ENCODE measurements at places on chromosomes 1 and 21.

DNA sequence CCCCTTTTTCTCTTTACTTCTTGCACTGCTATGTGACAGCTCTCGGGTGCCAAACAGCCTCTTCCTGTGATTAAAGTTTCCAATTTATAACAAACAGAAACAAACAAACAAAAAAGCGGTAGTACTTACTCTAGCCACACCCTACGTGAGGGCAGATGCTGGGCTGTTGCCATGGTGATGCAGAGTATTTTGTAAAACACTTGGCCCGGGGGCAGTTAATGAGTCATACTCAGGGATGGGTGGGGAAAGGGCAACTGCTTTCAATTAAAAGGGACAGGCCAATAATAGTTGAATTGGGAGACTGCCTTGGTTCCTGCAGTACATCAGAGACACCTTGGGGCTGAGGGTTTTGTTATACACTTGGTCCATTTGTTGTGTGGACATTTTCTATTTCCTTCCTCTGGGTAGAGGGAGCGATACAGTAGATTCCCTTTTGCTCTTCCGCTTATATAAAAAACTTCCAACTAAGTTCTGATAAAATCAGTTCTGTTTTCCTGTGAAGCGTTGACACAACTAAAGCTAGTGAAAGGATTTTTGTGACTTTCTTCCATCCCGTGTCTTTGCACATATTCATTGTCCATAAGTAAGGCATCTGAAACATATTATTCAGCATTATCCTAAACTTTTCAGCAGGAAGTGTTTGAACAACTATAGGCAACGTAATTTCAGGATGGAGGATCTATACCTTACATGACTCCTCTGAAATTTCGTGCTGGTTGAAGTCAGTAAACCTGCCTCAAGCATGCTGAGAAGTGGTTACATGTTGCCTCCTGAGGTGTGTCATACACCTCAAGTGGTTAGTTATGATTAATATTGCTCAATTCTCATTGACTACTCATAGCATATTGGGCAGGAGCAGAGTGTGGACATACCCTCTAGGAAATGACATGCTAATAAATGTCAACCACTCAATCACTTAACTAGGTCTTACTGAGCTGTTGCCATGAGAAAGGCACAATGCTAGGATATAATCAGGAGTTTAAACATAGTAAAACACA is 36.7 kb upstream of the THEM4 start:
- peak; percentile 55 for DNase-seq

GRCh38 chr1:55154616-55155015 is 60.5 kb downstream of the USP24 start:
- DNase-seq, result no peak

DNA sequence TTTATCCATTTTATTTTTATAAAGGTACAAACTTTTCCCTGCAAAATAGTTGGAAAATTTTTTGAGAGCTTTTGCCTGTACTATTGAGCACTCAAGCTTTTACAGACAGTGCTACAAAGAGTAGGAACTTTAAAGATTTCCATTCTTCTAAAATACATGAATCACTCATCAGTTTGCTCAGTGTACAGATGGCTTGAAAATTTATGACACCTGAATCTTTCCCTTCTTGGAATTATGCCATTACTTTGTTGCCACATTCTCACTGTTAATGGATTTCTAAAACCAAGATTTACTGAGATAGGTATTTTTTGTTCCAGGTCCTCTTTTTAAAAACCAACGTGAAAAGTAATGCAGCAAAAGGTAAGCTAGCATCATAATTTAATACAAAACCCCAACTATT is 76.0 kb downstream of the GPATCH2 start:
- DNase-seq, result no peak

DNA sequence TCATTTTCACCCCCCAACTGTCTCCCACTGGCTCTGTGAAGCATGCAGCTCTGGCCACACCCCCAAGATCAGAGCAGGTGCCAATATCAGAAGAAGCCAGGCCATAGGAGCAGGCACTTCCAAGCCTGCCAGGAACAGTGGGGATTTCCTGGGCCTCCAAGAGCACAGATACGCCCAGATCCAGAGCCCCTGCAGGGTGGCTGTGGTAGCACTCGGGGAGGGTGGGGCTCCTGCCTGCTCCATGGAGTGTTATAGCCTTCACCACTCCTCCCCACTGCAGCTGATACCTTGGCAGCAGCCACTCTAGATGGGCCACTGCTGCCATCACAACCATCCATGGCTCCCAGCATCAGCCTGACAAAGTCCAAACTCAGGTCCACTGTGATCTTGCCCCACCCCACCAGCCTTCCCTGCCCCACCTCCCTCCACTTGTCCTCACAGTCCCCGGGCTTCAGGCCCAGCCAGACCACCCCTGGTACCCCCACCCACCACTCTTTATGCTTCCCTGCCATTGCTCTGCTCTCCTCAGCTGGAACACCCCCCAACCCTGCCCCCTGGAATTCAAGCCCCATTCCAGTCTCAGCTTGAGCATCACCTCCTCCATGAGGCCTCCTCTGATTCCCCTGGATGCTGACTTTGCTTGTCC is 448.3 kb downstream of the MATN1 start:
- no peak for DNase-seq

GRCh38 chr1:156505679-156506298 is 5.2 kb upstream of the MEF2D start:
- DNase-seq, result no peak

DNA sequence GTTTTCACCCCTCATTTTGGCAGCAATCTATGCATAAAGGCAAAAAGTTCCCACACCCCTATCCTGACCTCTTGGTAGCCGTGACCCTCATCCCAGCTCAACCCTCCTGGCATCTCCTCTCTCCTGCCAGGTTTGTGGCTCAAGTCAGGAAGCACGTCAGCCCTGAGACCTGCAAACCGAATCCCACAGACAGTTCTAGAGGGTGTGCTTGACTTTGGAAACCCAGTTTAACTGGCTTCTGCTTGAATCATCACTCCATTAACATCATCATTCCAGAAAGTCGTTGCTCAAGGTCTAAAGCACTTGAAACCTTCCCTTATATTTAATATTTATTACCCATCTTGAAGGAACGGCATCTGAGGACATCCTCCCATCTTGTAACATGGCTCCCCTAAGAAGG is 133.4 kb upstream of the ERG start:
- no peak for DNase-seq

DNA sequence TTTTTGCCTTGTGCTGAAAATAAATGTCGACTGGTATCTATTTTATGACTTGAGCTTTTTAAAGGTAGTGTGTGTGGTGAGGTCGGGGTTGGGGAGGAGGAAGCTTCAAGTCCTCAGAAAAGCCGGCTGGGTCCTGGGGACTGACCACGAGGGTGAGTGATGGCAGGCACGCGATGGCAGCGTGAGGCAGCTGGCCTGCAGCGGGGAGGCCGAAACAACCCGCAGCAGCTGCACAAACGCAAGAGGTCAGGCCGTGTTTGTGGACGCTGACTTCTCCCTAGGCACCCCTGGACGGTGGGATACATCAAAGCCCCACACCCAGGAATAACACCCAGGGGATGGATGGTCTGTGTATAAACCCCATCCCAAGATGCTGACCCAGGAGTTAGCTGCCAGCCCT is 51.4 kb downstream of the ZBTB18 start:
- no peak for DNase-seq

DNA sequence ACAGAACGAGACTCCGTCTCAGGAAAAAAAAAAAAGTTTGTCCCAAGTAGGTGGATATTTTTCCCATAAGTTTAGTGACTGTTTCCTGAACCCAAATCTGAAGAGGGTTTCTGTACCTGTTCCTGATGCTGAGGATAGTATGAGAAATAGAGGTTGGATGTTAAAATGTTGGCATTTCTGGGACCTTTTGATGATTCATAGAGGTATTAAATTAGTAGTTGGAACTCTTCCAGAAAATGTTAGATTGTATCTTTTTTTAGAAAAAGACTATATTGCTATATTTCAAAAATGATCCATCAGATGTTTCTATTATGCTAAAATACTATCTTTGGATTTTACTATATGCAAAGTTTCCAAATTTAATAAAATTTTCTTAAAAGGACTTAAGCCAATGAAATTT is 2.9 kb upstream of the CENPL start:
- no peak for DNase-seq

GRCh38 chr1:209659909-209660308 is 7.7 kb upstream of the LAMB3 start:
- DNase-seq, result no peak

GRCh38 chr1:47935856-47936255 is 61.3 kb downstream of the TRABD2B start:
- DNase-seq, result no peak

DNA sequence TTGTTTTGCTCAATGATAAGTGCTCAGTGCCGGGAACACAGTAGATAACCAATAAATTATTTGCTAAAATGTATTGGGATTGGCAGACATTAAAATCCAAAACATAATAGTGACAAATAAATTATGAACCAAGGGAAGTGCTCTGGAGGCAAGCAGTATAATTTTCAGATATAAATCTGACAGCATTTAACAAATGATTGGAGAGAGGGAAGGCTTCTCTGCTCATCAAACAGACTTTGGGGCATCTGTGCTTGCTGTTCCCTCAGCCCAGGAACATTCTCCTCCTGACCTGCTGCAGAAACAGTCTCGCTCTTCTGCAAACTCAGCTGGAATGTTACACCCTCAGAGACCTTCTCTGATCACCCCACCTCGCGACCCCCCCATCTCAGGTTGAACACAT is 2.2 kb downstream of the CD46 start:
- no peak for DNase-seq

DNA sequence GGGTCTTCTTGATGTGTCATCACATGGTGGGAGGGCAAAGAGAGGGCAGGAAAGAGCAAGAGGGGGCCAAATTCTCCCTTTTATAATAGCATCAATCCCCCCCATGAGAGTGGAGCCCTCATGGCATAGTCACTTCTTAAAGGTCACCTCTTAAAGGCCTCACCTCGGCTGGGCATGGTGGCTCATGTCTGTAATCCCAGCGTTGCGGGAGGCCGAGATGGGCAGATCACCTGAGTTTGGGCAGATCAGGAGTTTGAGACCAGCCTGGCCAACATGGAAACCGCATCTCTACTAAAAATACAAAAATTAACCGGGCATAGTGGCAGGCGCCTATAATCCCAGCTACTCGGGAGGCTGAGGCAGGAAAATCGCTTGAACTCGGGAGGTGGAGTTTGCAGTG is 170.1 kb downstream of the PGBD5 start:
- no peak for DNase-seq

DNA sequence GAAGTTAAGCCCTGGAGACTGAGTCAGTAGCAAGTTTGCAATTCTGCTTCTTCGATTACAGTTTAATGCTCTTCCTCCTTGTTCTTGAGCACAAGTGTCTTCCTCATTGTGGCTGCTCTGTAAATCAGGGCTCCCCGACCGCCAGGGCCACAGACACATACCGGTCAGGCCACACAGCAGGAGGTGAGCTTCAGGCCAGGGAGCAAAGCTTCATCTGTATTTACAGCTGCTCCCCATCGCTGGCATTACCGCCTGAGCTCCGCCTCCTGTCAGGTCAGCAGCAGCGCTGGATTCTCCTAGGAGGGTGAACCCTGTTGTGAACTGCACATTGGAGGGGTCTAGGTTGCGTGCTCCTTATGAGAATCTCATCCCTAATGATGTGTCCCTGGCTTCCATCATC is 1.7 kb upstream of the TRAPPC10 start:
- no peak for DNase-seq

- no peak for DNase-seq
Observed at GRCh38 chr1:41358131-41359021, 2.9 kb upstream of the FOXO6 start.

GRCh38 chr1:48936436-48936835 is 159.7 kb upstream of the BEND5 start:
- no peak for DNase-seq

GRCh38 chr1:145692785-145693443 is 14.3 kb downstream of the PDZK1 start:
- no peak for DNase-seq

GRCh38 chr1:218948446-218948845 is 225.2 kb upstream of the LYPLAL1 start:
- DNase-seq, result no peak

- no peak for DNase-seq
Observed at GRCh38 chr1:82099170-82099569, 298.4 kb downstream of the ADGRL2 start.

DNA sequence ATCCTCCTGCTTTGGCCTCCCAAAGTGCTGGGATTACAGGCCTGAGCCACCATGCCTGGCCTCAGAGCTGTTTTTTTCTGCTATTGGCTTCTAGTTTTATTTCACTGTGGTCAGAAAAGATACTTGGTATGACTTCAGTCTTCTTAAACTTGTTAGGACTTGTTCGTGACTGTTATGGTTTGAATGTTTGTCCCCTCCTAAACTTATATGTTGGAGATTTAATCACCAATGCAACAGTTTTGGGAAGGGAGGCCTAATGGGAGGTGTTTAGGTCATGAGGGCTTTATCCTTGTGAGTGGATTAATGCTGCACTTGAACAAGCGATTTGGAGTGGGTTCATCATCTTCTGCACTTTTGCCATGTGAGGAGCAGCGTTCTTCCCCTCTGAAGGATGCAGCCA is 24.5 kb upstream of the SOD1 start:
- DNase-seq, result no peak

DNA sequence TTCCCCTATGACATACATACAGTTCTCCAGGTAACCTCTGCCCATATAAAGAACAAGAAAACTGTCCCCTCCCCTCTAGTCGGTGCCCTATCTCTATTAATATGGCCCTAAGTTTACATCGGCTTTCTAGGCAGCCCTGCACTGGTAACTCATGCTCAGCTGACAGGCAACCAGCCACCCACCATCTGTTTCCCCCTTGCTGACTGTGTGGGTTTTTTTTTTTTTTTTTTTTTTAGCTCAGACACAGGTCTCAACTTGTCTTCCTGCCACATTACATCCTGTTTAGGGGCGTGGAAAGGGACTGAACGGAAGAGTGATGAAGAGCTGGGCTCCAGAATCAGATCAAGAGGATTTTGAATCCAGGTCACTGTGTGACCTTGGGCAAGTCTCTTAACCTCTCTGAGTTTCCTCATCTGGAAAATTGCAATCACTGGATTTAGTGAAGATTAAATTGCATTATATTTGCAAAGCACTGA is 14.0 kb downstream of the LAPTM5 start:
- no peak for DNase-seq

- DNase-seq, result no peak
Observed at GRCh38 chr1:6889875-6890480, 104.7 kb downstream of the CAMTA1 start.

DNA sequence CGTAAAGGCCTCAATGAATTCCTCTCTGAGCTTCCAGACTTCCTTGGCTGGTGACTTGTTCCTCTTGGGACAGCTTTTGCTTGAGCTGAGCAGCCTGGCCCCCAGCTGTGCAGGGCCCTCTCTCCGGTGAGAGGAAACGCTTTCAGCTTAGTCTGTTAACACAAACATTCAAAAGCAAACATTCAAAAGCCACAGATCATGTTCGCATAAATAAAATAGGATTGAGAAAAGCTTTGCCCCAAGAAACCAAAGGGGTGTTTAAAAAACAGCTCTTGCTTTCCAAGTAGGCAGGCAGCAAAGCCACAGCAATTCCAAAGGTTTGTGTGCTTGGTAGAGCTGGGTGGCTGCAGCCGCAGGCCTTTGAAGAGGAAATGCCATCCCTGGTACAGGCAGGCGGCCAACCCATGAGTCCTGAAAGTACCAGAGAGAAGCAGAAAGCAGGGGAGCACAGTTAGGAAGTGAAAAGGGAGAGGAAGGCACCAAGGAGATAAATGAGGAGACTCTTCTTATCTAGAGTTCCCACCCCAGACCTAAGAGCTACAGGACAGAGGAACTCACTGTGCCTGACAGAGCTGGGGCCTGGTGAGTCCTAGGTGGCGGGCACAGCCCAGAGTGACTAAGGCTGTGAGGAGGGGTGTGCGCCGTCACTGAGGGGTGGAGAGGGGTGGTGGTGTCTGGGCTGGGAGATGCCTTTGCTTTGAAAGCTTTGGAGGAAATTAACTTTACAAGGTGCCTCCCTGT is 48.4 kb downstream of the CCN1 start:
- DNase-seq, result no peak

All from activated CD4-positive, CD25-positive, alpha-beta regulatory T cell treated with anti-CD3 and anti-CD28 coated beads, Interleukin-2, amount 50 U/mL, for 72 hours (primary cell).